ENCODE measurements at places on chromosomes 2 and 18. TPM values are rescaled to one million over a fixed set of nuclear protein-coding genes. Genes with fewer than 3 reads are reported as not detected.

The CAPN13 gene
- 9.2 TPM for total RNA-seq

The TUBB8B gene
- not detected for total RNA-seq

GRCh38 chr2:121888189-121888557 lies 132.7 kb downstream of the TSN start:
- H3K36me3 ChIP-seq, result no peaks in the 10 kb centered on the region
- no peaks in the 10 kb centered on the region for H3K27me3 ChIP-seq
- H3K4me1 ChIP-seq, result no peaks in the 10 kb centered on the region
- H3K27ac ChIP-seq, result no peak overlapping the region

GRCh38 chr2:180247658-180248057 lies 240.6 kb upstream of the CWC22 start:
- H3K27ac ChIP-seq, result no peak overlapping the region
- H3K4me1 ChIP-seq, result no peaks in the 10 kb centered on the region
- DNase-seq, result no peak

All from kidney (tissue), 22 donors.